Activated B cell treated with CpG ODN at 0.5 μM for 24 hours (primary cell): ENCODE measurements at places on chromosomes 6 and 20. TPM values are rescaled to one million over a fixed set of nuclear protein-coding genes. Genes with fewer than 3 reads are reported as not detected.

The OCSTAMP gene
- total RNA-seq = not detected in 2 replicates

The POM121L2 gene
- total RNA-seq = not detected in 2 replicates

The SAMD5 gene
- total RNA-seq = not detected in 2 replicates

The ABHD16B gene
- not detected in 2 replicates for total RNA-seq

The SAPCD1 gene
- total RNA-seq = 7.7 and 9.0 TPM in 2 replicates

The PCMTD2 gene
- total RNA-seq = 46.7 and 53.4 TPM in 2 replicates

The HAO1 gene
- not detected in 2 replicates for total RNA-seq

The PNPLA1 gene
- not detected in 2 replicates for total RNA-seq

The PLCB1 gene
- total RNA-seq = 0.29 and 0.86 TPM in 2 replicates

The SCUBE3 gene
- not detected in 2 replicates for total RNA-seq
